A549 treated with ZK216348 at 1 μM for 4 hours (cell line): ENCODE measurements at places on chromosomes 13 and 19. TPM values are rescaled to one million over a fixed set of nuclear protein-coding genes. Genes with fewer than 3 reads are reported as not detected.

The ZNF480 gene
- total RNA-seq: 11.8 to 18.2 TPM (median 15.6 TPM) in 5 replicates

The NLRP8 gene
- not detected in 5 replicates for total RNA-seq

The RNASEH2B gene
- total RNA-seq: 24.8 to 37.3 TPM (median 26.8 TPM) in 5 replicates

The RFPL4AL1 gene
- not detected in 5 replicates for total RNA-seq

The FAM124A gene
- 1.4 to 3.2 TPM (median 2.5 TPM) in 5 replicates for total RNA-seq

The MARK4 gene
- 5.5 to 8.6 TPM (median 7.4 TPM) in 5 replicates for total RNA-seq

The SHISA2 gene
- total RNA-seq: not detected in 5 replicates

The FKRP gene
- total RNA-seq: 15.8 to 21.4 TPM (median 21.0 TPM) in 5 replicates

The TMIGD2 gene
- total RNA-seq: not detected in 5 replicates

The LRRC4B gene
- 0.38 to 0.68 TPM (median 0.58 TPM) in 5 replicates for total RNA-seq

The ZNF260 gene
- total RNA-seq: 5.9 to 13.9 TPM (median 7.6 TPM) in 5 replicates

The ZNF470 gene
- 1.4 to 1.7 TPM (median 1.6 TPM) in 5 replicates for total RNA-seq

The CEACAM20 gene
- total RNA-seq: 0.09 to 0.11 TPM in 2 of 5 replicates, not detected in the others

The ZNF132 gene
- 0.07 to 0.09 TPM (median 0.09 TPM) in 3 of 5 replicates, not detected in the others for total RNA-seq

The CRTC1 gene
- total RNA-seq: 2.5 to 5.8 TPM (median 4.7 TPM) in 5 replicates

The LRFN3 gene
- total RNA-seq: 9.8 to 25.6 TPM (median 24.1 TPM) in 5 replicates

The ZIC5 gene
- 2.4 to 3.8 TPM (median 2.6 TPM) in 5 replicates for total RNA-seq

The GNA15 gene
- 0.08 to 0.14 TPM in 2 of 5 replicates, not detected in the others for total RNA-seq

The RASA3 gene
- 9.2 to 12.7 TPM (median 11.1 TPM) in 5 replicates for total RNA-seq

The ZNF805 gene
- 1.1 to 2.6 TPM (median 2.1 TPM) in 5 replicates for total RNA-seq

The ZFP82 gene
- 1.6 to 2.8 TPM (median 1.9 TPM) in 5 replicates for total RNA-seq

The FUT3 gene
- total RNA-seq: 0.12 TPM in 1 of 5 replicates, not detected in the others

The CNMD gene
- total RNA-seq: not detected in 5 replicates

The ZNF587B gene
- 7.1 to 9.5 TPM (median 8.5 TPM) in 5 replicates for total RNA-seq

The NFIC gene
- 28.0 to 57.6 TPM (median 48.4 TPM) in 5 replicates for total RNA-seq

The RCBTB2 gene
- total RNA-seq: 1.1 to 1.9 TPM (median 1.3 TPM) in 5 replicates

The KIR2DL3 gene
- total RNA-seq: not detected in 5 replicates

The CFAP97D2 gene
- total RNA-seq: not detected in 5 replicates

The LILRA2 gene
- 0.09 TPM in 1 of 5 replicates, not detected in the others for total RNA-seq

The TECR gene
- 124 to 196 TPM (median 175 TPM) in 5 replicates for total RNA-seq

The ELANE gene
- total RNA-seq: 0.15 to 0.16 TPM in 2 of 5 replicates, not detected in the others

The ICAM1 gene
- 2.9 to 4.9 TPM (median 4.2 TPM) in 5 replicates for total RNA-seq

The IGFL1 gene
- 1.3 to 3.8 TPM (median 2.4 TPM) in 5 replicates for total RNA-seq

The CEACAM3 gene
- total RNA-seq: not detected in 5 replicates

The TMEM272 gene
- not detected in 5 replicates for total RNA-seq

The NUP62 gene
- 60.3 to 101 TPM (median 94.7 TPM) in 5 replicates for total RNA-seq

The SPIB gene
- total RNA-seq: 0.16 to 0.80 TPM (median 0.32 TPM) in 4 of 5 replicates, not detected in the other

The FLT3 gene
- not detected in 5 replicates for total RNA-seq

The GPR12 gene
- total RNA-seq: not detected in 5 replicates

The CBARP gene
- 2.3 to 6.0 TPM (median 4.7 TPM) in 5 replicates for total RNA-seq

The RNF113B gene
- total RNA-seq: not detected in 5 replicates

The ONECUT3 gene
- total RNA-seq: not detected in 5 replicates

The EXOC3L2 gene
- total RNA-seq: 1.0 to 2.0 TPM (median 2.0 TPM) in 5 replicates

The MYBPC2 gene
- total RNA-seq: not detected in 5 replicates

The ARL11 gene
- not detected in 5 replicates for total RNA-seq

The OR7D2 gene
- total RNA-seq: not detected in 5 replicates

The SLC46A3 gene
- 1.3 to 2.2 TPM (median 2.0 TPM) in 5 replicates for total RNA-seq

The GPR180 gene
- 1.8 to 3.7 TPM (median 3.5 TPM) in 5 replicates for total RNA-seq

The FAM216B gene
- total RNA-seq: not detected in 5 replicates

The LIM2 gene
- not detected in 5 replicates for total RNA-seq
